ENCODE measurements at places on chromosomes 6 and 20.

- DNase-seq = no peak
These were observed 26.6 kb downstream of the BPIFB1 start for GRCh38 chr20:33309631-33310030.

GRCh38 chr6:24766680-24767462 is 7.9 kb upstream of the GMNN start:
- no peak for DNase-seq

DNA sequence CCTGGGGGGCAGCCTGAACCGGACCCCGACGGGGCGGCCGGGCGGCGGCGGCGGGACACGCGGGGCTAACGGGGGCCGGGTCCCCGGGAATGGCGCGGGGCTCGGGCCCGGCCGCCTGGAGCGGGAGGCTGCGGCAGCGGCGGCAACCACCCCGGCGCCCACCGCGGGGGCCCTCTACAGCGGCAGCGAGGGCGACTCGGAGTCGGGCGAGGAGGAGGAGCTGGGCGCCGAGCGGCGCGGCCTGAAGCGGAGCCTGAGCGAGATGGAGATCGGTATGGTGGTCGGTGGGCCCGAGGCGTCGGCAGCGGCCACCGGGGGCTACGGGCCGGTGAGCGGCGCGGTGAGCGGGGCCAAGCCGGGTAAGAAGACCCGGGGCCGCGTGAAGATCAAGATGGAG is 636 bp downstream of the SRF start:
- no peak for DNase-seq

- DNase-seq = no peak
These were observed 43.4 kb downstream of the SNRNP48 start for GRCh38 chr6:7633361-7633760.

- no peak for DNase-seq
These were observed 27.8 kb upstream of the TTPAL start for GRCh38 chr20:44447827-44448419.

GRCh38 chr6:94270091-94270948 is 851.0 kb upstream of the EPHA7 start:
- no peak for DNase-seq

DNA sequence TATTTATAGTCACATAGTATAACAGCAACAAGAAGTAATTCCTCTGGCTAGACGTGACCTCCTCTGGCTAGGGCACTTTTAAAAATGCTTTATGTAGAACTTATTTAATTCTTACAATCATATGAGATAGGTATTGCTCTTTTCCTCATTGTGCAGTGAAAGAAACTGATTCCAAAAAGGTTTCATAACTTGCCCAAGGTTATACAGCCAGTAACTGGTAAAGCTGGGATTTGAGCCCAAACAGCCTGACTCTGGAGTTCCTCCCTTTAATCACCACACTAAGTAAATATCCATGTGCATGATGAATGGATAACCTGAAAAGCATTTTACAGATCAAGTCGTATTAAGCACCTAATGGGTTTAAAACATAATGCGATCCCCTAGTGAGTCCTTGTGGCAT is 214.6 kb downstream of the PRL start:
- DNase-seq = no peak

DNA sequence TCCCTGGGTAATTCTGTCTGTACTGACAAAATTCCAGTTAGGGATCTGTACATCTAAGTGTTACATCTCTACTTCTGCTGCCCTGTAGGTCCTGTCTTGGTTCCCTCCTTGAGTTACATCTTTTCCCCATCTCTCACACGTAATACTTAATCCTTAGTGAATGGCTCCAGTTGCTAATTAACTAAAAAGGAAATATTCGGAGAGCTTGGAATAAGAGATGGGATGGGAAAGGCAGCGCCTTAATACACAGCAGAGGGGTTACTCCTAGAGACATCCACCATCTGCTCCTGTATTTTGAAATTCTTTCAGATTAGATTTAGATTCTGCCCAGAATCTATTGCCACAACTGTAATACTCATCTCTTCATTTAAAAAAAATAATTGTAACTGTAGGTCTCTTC is 384.0 kb downstream of the SAMD5 start:
- no peak for DNase-seq

- DNase-seq = no peak
These were observed 14.6 kb upstream of the AARS2 start for GRCh38 chr6:44327760-44328159.

DNA sequence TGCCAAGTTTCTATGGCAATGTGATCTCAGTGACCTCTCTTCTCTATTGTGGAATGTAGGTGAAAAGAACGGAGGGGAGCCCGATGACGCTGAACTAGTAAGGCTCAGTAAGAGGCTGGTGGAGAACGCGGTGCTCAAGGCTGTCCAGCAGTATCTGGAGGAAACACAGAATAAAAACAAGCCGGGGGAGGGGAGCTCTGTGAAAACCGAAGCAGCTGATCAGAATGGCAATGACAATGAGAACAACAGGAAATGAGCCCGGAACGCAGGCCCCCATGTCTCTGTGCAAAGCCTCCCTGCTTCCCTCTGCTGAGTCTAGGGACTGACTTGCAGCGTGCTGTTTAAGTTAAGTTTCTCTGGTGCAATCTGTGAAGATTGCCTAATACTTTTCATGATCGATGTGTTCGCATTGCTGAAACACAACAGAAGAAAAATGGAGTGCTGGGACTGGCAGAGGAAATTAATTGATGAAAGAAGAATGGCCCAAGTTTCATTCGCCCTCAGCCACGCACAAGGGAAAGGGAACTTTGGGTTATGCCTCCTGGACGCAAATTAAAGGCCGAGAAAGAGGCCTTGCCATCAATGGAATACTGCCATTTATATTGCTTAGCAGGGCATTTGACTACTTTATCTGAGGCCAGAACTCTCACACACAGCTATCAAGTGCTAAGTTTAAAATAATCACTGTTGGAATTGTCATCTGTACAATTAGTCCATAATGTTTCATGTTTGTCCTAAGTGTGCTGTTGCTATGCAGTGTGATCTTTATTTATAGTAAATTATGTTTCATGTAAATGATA is 146.4 kb downstream of the AKAP7 start:
- DNase-seq = no peak

GRCh38 chr20:52160621-52161204 is 30.9 kb downstream of the ZFP64 start:
- no peak for DNase-seq

- DNase-seq = no peak
These were observed 107.1 kb upstream of the JAG1 start for GRCh38 chr20:10780901-10781300.

GRCh38 chr6:21359926-21360325 is 233.6 kb upstream of the SOX4 start:
- DNase-seq = no peak

GRCh38 chr6:42978487-42978838 is 518 bp downstream of the PEX6 start:
- no peak for DNase-seq

- no peak for DNase-seq
These were observed 58.5 kb downstream of the SUN5 start for GRCh38 chr20:32945710-32946221.

GRCh38 chr20:57612916-57613315 is 7.3 kb downstream of the ZBP1 start:
- no peak for DNase-seq

DNA sequence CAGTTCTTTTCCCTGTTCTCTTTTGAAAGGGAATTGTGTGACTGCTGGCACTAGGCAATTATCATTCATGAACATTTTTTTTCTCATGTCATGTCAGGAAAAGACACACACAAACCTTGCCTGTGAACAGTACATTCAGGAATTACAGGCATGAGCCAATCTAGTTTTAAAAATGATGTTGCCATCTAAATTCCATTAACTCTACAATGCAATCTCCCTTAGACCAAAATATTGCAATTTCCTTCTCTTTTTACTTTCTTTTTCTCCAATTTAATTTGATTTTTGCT is 127.5 kb upstream of the STMND1 start:
- no peak for DNase-seq

GRCh38 chr20:47558295-47559066 is 56.8 kb downstream of the NCOA3 start:
- DNase-seq = no peak

DNA sequence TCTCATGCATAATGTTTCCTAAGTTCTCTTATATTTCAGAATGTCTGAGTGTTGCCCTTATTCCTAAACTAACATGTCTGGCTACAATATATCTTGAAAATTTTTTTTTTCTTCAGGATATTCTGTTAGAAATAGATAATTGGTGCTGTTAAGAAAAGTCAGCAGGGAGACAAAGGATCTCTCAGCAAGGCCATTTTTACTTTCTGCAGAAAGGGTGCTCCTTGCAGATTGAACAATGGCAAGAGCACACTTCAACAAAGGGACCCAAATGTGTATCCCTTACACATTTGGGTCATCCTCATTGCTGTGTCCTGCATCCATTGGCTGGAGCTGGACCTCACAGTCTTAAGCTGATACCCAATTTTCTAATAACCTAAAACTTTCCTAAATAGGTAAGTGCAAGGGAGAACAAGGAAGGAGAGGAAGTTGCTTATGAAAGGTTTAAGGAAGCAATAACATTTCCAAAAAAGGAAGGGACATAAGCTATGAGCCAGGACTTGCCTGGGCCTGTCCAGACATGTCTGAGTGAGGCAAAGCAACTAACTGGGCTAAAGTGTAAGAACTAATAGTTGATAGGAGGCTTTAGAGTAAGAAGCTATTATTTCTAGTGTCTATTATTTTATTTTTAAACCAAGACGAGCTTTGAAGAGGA is 429.6 kb downstream of the BCKDHB start:
- DNase-seq = no peak

DNA sequence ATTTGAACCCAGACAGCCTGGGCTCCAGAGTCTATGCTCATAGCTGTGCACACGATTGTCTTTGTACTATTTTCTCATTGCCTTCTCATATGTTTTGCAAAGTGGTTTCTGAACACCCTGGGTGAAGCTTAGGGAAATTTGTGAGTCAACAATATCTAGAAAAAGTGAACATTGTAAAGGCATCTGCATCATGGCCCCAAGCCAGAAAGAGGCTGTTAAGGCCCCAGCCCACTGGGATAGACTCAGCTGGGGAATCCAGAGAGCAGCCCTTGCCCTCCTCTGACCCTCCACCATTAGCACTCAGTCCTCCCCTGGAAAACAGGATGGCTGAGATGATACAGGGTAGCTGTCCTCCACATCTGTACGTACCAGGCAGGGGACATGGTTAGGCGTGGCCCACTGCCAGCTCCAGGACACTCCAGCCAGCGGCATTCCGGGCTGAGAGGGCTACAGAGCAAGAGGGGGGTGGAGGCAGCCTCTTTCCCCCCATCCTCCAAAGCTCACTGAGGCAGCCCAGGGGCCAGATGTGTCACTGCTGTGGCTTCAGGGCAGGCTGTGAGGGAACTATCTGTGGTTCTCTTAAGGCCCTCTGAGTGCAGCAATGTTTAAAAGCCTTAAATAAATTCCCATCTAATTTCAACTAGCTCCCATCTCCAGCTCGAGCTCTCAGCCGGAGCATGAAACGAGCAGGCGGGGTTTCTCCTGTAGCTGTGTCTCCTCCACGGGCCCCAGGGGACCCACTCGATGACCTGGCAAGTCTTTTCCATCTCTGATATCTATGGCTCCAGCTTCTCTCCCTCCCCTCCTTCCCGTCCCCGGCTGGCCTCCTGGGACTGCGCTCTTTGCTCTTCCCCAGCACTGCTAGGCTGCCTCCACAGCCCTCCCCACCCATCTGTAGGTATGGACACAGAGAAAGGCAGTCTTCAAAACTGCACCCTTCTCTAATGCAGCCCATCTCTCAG is 209.4 kb upstream of the LRFN2 start:
- DNase-seq = no peak

DNA sequence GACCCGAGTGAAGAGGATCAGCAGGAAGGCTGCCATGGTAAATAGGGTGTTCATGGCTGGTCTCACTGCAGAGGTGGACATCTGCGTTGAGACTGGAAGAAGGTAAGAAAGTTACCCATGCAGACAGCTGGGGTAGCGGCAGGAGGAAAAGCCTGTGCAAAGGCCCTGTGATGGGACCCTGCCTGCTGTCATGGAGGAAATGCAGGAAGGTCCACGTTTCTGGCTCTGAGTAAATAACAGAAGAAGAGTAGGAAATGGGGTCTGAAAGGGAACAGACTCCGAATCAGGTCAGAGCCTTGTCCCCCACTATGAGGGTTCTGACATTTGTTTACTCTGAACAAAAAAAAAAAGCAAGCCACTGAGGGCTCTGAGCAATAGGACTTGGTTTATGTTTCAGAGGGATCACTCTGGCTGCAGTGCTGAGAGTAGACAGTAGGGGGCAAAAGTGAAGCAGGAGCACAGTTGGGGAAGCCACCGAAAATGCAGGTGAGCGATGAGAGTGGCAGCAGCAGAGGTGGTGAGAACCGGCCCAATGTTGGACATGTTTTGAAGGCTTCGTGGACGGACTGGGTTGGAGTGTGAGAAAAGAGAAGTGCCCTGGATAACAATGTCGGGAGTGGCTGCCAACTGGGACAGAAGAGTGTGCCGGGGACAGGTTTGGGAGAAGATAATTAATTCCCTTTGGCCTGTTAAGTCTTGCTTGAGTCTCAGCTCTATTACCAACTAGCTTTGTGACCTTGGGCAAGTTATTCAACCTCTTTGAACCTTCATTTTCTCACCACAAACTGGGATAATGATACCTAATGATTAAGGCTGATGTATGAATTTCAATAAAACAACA is 57.9 kb upstream of the MAP7 start:
- no peak for DNase-seq

DNA sequence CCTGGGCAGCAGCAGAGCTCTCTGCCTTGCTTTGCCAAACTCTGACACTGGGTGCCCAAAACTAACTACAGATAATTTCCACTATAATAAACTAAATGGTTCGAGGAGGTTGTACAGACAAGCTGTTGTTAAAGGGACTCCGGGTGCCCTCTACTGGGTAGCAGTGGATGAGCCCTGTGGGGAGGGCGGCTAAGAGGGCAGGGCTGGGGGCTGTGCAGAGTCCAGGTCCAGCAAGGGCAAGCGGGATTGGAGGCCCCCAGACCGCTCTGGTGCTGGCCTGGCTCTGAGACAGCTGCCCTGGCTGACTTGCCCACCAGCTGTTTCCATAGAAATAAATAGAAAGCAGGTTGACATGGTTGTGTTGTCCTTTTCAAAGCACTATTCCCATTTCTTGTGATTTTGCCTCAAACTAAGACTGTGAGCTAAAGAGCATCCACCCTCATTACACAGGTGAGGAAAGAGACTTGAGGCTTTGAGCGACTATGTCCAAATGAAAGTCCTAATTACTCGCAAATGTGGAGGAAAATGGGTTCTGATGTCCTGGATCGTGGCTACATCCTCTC is 167.6 kb upstream of the CST7 start:
- no peak for DNase-seq

GRCh38 chr6:132190097-132190814 is 211.0 kb downstream of the MOXD1 start:
- no peak for DNase-seq

- no peak for DNase-seq
These were observed 560.0 kb downstream of the C6orf118 start for GRCh38 chr6:164749221-164750064.

DNA sequence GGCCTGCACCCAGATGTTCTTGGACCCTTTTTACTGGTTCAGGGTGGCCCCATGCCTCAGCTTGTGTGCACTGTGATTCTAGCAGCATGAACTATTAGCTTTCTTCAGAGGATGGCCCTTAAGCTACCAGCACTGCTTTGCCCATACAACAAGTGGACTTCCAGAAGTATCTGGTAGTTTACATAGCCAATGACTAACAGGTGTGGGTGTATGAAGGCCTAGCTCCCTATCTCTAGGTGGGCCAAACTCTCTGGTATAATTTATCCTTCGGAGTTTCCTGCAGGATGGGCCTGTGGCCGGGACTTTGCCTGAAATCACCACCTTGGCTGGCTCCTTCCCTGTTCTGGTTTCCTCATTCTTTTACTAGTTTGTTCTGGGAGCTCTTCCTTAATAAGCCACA is 26.1 kb upstream of the JAG1 start:
- DNase-seq = no peak

GRCh38 chr20:57070296-57070695 is 196.1 kb downstream of the BMP7 start:
- DNase-seq = no peak

All from HS-27A (cell line).